T-helper 22 cell (primary cell): ENCODE measurements at places on chromosomes 7 and 10.

GRCh38 chr10:49178489-49179471, 9.4 kb downstream of the TMEM273 start:
- DNase-seq: no peak

DNA sequence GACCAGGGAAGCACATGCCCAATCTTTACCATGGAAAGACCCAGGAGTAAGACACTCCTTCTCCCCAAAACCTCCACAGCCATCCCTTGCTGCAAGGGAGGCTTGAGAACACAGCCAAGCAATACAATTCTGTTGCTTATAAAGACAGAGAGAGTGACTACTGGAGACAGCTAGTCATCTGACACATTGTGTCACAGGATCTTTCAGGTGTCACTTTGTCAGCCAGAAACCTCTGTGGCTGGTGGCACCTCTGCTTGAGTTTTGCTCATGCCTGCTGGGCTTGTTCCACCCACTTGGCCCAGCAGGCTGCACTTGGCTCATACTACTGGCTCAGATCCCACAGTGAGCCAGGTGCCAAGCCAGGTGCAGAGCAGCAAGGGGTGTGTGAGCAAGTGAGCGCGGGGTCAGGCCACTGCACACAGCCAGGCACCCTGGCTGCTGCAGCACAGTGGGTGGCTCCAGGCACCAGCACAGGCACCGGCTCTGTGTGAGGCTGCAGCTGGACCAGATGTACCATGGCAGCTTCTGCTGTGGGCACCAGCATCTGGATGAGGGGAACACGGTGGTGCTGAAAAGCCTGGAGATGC, 12.4 kb upstream of the PRLHR start:
- DNase-seq: no peak

DNA sequence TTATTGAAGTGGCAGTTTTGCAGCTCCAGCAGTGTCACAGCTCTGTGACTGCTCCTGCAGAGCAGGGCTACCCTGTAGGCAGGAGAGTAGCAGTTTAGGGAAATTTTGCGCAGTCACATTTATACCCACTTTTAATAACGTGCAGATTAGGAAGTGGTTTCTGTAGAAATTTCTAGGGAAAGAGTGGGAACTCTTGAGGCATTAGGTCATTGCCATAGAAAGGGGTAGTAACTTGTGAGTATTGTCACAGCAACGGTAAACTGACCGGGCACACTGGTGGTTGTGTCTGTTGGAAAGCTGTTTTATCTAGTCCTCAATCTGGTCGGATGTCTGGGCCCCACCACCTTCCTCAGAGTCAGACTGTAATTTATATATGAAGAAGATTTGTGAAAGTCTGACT, 51.9 kb downstream of the CDC14C start:
- no peak for DNase-seq

GRCh38 chr10:12533151-12533550, 183.8 kb downstream of the CAMK1D start:
- no peak for DNase-seq

DNA sequence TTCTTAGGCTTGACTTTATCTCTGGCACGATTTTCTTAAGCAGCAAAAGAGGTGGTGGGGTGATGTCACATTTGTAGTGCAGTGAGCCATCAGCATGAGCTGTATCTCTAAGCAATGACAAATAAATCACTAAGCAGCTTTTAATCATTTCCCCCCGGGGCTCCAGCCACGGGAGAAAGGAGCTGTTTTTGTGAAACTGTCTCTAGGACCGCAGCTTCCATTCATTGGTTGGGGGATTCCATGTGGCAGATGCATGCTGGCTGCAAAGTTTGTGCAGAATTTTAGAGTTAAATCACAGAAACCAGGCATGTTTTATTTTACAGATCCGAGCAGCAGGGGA, 464 bp downstream of the KIAA1217 start:
- no peak for DNase-seq

GRCh38 chr7:98319176-98319575, 37.7 kb downstream of the BRI3 start:
- DNase-seq: no peak

GRCh38 chr10:49150426-49150825, 16.6 kb upstream of the FAM170B start:
- DNase-seq: no peak

DNA sequence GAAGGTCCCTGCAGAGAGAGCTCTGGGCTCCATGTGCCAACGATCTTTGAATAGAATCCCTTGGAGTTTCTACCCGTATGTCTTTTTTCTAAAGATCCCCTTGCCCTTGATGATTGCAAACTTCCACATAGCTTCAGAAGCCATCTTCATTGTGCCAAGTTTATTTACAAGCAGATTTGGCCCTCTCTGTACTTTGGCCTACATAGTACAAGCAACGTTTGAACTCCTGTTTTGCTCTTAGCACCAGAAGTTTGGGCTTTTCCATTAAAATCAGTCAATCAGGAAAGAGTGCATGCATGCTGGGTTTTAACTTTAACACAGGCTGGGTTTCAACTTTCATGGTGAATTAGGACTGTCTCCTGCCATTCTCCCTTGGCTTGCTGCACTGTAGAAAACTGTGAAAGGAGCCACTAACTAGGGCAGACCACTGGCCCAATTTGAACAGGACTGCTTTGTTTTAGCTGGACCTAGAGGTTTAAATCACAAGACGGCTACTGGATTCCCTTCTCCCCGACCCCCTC, 557.6 kb upstream of the GALNT17 start:
- no peak for DNase-seq

DNA sequence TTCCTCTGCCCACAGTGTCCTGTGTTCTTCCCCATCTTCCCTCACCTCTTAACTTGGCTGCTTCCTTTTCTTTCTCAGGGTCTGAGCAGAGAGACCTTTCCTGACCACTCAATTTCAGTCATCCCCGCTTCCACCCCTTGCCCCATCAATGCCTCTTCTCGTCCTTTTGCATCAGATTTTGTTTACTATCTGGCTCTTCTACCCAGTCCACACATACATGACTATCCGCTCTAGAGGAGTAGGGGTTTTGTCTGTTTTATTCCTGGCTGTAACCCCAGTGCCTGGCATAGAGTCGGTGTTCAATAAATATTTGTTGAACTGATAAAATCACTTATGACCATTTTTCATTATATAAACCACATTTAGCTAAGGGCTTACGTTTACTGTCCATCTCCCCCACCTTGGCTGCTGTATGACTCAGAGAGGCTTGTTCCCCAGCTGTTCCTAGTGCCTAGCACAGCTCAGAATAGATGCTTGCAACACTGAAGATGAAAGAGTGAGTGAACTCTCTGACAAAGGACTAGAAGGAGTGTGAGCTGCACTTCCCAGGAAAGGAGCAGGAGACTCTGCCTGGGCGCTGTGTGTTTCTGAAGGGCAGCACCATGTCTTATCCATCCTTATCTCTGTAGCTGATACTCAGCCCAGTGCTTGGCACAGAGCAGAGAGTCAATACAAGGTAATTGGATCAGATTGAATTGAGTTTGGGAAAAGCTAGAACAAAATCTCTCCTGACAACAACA, 21.9 kb downstream of the ARID5B start:
- DNase-seq: no peak

- no peak for DNase-seq
Measured at GRCh38 chr10:122464250-122464510, 2.8 kb downstream of the HTRA1 start.

DNA sequence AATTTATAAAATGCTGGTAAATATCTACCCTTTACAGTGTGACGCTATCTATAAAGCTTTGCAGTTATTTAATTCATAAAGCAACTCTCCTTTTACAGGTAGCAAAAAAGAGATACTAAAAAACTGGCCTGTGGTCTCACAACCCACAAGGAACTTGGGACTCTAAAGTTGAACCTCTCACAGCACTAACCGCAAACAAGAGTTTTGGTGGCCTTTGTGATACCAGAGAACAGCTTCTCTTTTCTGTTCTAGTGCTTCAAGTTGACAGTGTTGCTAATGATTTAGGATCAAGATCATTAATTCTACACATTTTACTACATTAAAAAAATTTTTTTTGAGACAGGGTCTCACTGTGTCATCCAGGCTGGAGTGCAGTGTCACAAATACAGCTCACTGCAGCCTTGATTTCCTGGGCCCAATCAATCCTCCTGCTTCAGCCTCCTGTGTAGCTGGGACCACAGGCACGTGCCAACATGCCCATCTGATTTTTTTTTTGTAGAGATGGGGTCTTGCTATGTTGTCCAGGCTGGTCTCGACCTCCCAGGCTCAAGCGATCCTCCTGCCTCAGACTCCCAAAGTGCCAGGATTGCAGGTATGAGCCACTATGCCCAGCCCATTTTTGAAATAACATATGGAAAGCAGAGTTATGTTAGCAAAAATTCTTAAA, 56.0 kb upstream of the ST8SIA6 start:
- DNase-seq: no peak

DNA sequence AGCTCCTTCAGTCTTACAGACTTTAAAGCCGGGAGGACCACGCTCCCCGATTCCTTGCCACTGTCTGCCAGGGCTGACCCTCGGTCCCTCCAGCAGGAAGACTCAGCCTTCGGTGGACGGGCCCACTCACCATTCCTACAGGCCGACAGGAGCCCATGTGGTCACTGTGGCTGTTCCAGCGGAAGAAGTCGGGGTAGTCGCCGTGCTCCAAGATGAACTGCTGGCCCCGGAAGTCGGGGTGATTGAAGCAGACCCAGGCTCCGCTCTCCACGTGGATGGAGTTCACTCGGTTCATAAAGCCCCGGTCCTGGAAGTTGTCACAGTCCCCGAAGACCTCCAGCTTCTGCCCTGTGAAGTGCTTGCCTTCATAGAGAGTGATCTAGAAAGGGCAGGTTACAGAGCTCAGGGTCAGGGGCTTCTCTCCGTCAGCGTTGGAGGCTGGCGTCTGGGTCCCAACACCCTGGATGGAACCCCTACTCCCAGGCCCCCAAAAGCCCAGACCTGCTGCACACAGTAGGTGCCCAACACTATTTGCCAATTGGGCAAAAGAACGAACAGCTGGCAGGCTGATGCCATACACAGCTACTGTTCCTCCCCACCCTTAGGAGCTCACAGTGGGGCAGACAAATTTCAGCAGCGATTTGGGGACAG, 1.9 kb downstream of the CRYGN start:
- DNase-seq: no peak

- DNase-seq: no peak
Measured at GRCh38 chr10:55966101-55966500, 395.0 kb downstream of the ZWINT start.

GRCh38 chr10:85901599-85901998, 465.0 kb downstream of the GRID1 start:
- DNase-seq: no peak

GRCh38 chr7:36712015-36712414, 12.3 kb downstream of the AOAH start:
- DNase-seq: no peak

DNA sequence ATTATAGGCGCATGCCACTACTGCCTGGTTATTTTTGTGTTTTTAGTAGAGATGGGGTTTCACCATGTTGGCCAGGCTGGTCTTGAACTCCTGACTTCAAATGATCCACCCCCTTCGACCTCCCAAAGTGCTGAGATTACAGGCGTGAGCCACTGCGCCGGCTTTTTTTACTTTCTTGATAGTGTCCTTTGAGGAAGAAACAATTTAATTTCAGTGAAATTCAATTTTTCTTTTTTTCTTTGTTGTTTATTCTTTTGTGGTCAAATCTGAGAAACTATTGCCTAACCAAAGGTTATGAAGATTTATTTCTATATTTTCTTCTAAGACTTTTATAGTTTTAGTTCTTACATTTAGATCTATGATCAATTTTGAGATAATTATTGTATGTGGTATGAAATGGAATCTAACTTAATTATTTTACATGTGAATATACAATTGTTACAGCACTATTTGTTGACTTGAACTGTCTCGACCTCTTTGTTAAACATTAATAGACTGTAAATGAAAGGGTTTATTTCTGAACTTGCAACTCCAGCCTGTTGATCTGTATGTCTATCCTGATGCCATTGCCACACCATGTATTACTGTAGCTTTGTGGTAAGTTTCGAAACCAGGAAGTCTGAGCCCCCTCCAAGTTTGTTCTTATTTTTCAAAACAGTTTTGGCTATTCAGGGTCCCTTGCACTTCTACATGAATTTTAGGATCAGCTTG, 19.8 kb upstream of the RASSF4 start:
- no peak for DNase-seq

DNA sequence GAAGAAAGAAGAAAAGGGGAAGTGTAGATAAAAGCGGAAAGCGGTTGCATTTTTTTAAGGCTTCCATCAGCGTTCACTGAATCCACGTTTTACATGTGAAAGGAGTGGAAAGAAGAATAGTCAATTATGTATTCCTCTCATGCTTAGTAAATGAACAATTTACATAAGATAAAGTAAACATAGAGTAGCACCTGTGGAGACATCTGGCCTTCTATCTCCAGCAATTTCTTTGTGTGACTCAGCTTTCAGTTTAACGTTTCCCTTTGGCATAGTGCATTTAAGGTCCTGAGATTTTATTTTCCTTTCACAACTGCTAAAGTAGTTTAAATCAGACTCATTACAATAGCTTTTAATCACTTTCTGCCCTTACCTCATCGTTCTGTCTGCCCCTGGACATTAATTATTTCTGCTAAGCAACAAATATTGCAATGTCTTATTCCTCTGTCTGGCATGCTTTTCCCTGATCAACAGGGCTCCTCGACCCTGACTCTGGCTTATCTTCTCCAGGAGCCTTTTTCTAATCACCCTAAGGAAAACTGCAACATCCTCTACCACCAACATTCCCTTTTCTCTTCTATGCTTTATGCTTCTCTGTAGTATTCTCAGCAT, 383.5 kb upstream of the VWC2 start:
- DNase-seq: no peak

GRCh38 chr7:135204341-135204749, 7.0 kb downstream of the WDR91 start:
- no peak for DNase-seq

- DNase-seq: no peak
Measured at GRCh38 chr10:93299606-93300287, 182.4 kb downstream of the MYOF start.

- DNase-seq: no peak
Measured at GRCh38 chr10:35614312-35614711, 9.2 kb downstream of the GJD4 start.

GRCh38 chr10:14554491-14555205, 220.0 kb downstream of the FAM107B start:
- no peak for DNase-seq

- DNase-seq: no peak
Measured at GRCh38 chr7:2474224-2474623, 2.0 kb downstream of the GRIFIN start.

DNA sequence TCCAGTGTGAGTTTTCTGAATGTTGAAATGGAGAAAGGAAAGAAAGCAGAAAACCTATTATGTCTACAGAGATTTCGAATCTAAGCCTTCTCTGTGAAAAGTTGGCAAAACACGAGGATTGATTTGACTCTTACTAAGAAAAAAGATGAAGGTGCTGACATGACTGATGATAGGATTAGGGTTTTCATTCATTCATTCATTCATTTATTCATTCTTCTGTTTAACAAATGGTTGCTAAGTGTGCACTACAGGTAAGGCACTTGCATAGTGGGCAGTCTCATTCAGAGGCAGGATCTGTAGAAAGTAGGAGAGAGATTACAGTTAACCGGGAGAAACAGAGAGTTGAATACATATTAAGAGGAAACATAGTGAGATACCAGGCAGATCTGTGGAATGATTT, 137.1 kb downstream of the ZNF365 start:
- DNase-seq: no peak
